ENCODE measurements at places on chromosomes 6 and 20.

DNA sequence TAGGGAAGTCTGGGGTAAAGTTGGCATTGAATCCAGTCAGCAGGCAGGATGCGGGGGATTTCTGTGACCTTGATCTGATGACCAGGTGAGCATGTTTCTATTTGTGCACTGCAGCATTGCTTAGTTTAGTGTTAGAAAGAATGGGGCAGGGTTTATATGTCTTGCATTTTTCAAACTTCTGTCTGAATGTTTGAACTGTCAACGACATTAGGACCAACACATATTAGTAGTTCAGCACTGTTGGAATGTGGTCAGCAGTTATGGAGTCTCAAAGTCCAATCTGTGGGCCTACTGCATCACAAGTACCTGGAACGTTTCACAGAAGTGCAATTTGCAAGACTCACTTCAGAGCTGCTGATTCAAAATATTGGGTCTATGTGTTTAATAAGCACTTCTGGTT is 276.6 kb upstream of the BMP2 start:
- DNase-seq = no peak

DNA sequence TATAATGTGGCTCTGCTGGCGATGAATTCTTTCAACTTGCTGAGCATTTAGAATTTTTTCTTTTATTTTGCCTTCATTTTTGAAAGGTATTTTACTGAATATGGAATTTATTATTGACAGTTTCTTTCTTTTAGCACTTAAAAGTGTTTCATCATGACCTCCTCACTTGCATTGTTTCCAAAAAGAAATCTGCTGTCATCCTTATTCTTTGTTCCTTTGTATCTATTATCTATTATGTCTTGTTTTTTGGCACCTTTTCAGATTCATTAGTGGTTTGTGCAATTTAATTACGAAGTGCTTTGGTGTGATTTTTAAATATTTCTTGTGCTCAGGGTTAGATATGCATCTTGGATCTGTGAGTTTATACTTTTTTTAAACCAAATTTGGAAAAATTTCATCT is 26.0 kb upstream of the SLC22A2 start:
- DNase-seq = no peak

DNA sequence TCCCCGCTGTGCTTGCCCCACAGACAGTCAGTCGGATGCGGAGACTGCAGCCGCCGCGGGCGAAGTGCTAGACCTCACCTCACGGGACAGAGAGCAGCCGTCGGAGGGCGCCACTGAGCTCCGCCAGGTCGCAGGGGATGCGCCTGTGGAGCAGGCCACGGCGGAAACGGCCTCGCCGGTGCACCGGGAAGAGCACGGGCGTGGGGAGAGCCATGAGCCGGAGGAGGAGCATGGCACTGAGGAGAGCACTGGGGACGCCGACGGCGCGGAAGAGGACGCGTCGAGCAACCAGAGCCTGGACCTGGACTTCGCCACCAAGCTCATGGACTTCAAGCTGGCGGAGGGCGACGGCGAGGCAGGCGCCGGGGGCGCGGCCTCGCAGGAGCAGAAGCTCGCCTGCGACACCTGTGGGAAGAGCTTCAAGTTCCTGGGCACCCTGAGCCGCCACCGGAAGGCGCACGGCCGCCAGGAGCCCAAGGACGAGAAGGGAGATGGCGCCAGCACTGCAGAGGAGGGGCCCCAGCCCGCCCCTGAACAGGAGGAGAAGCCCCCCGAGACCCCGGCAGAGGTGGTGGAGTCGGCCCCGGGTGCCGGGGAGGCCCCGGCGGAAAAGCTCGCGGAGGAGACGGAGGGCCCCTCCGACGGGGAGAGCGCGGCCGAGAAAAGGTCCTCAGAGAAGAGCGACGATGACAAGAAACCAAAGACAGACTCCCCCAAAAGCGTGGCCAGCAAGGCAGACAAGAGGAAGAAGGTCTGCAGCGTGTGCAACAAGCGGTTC is 66.4 kb downstream of the SSR1 start:
- no peak for DNase-seq

- DNase-seq = no peak
Observed at GRCh38 chr6:149948616-149949015, 6.8 kb downstream of the ULBP2 start.

DNA sequence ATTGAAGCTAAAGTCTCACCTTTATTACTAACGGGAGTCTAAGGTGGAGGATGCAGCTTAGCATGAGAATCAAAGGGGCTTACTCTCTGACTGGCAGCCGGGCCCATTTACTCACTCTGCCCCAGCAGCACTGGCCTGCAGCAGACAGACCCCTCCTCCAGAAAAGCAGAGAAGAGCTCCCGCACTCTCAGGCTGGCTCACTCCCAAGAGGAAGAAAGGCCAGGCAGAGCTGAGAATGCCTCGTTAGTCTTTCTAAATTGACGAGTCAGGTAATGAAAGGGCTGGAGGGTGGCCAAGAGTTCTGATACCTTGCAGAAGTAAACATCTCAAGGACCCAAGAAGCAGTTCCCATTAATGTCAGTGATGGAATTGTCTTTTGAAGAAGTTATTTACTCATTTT is 44.5 kb upstream of the IL20RA start:
- DNase-seq = no peak
